AG04450 (cell line): ENCODE measurements at places on chromosomes 1 and 21.

DNA sequence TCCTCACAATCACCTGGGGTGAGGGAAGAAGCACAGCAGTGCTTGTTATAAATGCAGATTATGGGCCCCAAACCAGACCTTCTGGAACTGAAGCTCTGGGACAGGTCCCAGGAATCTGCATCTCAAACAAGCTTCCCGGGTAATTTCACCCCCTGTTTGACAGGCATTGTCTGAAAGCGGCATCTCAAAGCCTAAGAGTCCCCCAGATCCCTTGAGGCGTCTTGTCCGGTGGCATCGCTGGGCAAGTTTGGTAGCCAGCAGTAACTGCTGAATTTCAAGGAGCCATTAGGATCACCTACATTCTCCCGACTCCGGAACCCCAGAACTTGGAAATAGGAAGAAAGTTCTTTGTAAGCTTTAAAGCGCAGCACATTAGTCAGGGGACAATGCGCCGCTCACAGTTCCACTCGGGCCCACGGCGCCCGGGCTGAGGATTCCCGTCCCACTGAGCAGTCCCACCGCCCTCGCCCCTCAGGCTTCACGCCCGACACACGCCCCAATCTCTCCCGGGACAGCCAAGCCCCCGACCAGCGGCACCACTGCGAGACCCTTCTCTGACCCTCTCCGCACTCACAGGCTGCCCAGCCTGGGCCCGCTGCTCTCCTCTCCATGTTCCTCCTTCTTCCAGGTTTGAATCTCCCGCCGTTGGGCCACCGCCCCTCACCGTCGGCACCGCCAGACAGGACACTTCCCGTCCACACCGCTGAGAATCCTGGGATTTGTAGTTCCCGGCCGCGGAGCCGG, at the start of gene IQGAP3:
Gene IQGAP3, minus strand, starts transcription at position 647 of the 744 bp plus-strand sequence. Its CDS starts 36 bp downstream, at position 611.
- DNase-seq, result peak; percentile 47

- DNase-seq, result no peak
Observed at GRCh38 chr1:102742426-102742825, 365.9 kb downstream of the COL11A1 start.

DNA sequence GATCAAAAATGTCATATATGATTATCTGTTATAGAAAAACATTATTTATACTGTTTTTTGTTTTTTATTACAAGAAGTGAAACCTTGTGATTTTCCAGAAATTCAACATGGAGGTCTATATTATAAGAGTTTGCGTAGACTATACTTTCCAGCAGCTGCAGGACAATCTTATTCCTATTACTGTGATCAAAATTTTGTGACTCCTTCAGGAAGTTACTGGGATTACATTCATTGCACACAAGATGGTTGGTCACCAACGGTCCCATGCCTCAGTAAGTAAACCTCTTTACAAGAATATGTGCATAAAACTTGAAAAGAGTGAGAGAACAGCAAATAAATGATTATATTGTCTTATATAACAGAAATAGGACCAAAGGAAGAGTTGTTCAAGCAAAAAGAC, 14.5 kb downstream of the CFHR4 start:
- DNase-seq, result no peak

DNA sequence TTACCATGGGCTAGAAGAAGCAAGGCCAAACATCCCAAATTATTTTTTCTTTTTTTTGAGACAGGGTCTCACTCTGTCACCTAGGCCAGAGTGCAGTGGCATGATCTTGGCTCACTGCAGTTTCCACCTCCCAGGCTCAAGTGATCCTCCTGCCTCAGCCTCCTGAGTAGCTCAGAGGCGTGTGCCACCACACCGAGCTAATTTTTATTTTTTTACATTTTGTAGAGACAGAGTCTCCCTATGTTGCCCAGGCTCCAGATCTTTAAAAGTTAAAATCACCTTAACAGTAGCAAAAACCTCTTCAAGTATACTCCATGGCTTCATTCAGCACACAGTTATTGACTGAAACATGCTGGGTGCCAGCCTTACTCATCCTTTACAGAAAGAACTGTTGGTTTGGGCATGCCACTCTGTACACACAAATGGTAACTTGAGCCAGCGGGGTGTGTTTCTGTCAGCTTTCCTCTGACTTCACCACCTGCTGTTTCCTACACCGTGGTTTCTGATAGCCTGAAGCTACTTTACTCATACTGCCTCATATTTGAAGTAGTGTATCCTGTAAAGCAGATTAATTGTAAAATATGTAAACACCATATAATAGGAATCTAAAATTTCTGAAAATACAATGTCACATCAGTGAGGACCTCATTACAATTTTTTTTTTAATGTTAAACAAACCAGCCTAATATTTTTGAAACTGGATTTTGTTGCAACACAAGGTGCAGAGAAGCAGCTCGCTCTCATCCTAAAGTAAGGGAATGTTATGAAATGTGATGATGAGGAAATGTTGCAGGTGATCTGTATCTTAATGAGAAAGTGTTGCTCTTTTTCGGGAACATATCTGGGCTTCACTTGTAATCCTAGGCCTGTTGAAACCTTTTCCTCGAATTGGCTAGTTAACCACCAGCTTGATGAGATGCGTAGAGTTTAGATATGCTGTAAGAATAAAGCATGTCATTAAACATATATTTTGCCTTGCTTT, 113.9 kb downstream of the ATP5PO start:
- DNase-seq, result peak; percentile 23

GRCh38 chr1:217014066-217014465, 290.8 kb upstream of the ESRRG start:
- no peak for DNase-seq

DNA sequence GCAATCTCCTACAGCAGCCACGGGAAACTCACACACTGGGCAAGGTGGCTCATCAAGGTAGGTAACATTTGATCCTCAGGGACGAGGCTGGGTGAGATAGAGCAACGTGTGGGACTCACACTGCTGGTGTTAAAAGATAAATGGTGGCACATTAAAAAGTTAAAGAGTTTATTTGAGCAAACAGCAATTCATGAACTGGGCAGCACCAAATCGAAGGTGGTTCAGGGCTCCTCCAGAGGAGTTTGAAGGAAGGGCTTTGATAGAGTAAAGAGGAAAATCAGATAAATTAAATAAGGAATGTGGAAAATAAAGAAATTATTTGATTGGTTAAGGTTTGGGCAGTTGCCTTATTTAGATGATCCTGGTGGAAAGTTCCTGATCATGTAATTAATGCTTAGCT, 23.6 kb upstream of the TMEM51 start:
- DNase-seq, result no peak

DNA sequence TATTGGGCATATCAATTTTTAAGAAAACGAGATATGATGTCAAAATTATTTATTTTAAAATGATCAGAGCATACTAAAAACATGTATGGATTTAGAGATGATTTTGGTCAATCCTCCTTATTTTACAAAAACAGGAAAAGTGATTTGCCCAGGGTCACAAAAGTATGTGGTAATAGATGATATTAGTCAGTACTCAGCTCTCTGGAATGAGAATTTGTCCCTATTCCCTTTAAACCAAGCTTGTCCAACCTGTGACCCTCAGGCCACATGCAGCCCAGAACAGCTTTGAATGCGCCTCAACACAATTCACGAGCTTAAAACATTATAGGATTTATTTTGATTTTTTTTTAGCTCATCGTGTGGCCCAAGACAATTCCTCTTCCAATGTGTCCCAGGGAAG, 104.7 kb downstream of the AKT3 start:
- DNase-seq, result no peak
